GM23248 (cell line): ENCODE measurements at places on chromosomes 12 and 14. TPM values are rescaled to one million over a fixed set of nuclear protein-coding genes. Genes with fewer than 3 reads are reported as not detected.

- DNase-seq = peak; percentile 33
Measured at GRCh38 chr12:68106160-68106559, 53.4 kb downstream of the IFNG start.

DNA sequence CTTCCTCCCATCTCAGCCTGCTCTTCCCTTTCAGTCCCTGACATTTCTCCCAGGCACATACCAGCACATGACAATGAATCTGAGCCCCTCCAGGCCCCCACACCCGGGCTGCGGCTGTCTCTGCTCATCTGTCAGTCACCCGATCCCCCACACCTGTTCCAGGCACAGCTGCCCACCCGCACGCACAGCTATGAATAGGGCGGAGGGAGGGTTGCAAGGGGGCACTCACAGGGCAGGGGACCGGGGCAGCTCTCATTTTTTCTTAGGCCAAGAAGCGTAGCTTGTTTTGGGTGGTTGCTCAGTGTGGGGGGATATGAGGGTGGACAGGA is 43.7 kb upstream of the TSPAN9 start:
- DNase-seq = no peak

GRCh38 chr12:26451763-26452162 is 256.4 kb downstream of the SSPN start:
- no peak for DNase-seq

DNA sequence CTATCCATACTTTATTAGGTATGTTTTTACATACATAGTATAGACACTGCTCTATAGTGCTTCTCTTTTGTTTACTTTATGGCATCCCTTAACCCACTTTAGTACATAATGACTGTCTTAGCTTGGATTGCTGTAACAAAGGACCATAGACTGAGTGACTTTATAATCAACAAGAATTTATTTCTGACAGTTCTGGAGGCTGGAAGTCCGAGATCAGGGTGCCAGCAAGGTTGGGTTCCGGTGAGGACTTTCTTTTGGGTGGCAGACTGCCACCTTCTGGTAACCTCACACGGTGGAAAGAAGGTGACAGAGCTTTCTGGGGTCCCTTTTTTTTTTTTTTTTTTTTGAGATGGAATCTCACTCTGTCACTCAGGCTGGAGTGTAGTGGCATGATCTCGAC is 48.6 kb upstream of the PPM1H start:
- no peak for DNase-seq

GZMB gene
- polyA plus RNA-seq = not detected in 2 replicates

DNA sequence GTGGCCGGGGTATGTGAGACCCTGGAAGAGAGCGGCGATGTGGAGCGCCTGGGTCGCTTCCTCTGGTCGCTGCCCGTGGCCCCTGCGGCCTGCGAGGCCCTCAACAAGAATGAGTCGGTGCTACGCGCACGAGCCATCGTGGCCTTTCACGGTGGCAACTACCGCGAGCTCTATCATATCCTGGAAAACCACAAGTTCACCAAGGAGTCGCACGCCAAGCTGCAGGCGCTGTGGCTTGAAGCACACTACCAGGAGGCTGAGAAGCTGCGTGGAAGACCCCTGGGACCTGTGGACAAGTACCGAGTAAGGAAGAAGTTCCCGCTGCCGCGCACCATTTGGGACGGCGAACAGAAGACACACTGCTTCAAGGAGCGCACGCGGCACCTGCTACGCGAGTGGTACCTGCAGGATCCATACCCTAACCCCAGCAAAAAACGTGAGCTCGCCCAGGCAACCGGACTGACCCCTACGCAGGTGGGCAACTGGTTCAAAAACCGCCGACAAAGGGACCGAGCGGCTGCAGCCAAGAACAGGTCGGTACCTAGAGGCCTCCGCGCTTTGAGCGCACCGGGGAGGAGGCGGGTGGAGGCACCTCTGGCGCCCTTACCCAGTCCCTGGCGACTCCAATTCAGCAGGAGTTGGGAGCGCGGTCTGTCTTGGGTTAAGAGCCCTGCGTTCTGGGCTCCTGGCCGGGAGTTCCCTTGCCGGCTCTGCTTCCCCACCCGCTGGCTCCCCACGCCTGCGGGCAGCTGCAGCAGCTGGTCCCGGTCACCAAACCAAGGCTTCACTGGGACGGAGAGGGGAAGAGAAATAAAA is 700 bp downstream of the SIX6 start:
- no peak for DNase-seq

LMNTD1 gene
- polyA plus RNA-seq = 0.39 and 0.58 TPM in 2 replicates

- no peak for DNase-seq
Measured at GRCh38 chr12:62808166-62808879, 126.6 kb downstream of the PPM1H start.

- no peak for DNase-seq
Measured at GRCh38 chr14:52086711-52087110, 17.9 kb upstream of the NID2 start.

ACSM4 gene
- polyA plus RNA-seq = not detected in 2 replicates

- no peak for DNase-seq
Measured at GRCh38 chr12:104752016-104752415, 206.1 kb downstream of the SLC41A2 start.

RD3L gene
- not detected in 2 replicates for polyA plus RNA-seq

GRCh38 chr12:38880288-38880687 is 25.1 kb downstream of the CPNE8 start:
- no peak for DNase-seq

DNA sequence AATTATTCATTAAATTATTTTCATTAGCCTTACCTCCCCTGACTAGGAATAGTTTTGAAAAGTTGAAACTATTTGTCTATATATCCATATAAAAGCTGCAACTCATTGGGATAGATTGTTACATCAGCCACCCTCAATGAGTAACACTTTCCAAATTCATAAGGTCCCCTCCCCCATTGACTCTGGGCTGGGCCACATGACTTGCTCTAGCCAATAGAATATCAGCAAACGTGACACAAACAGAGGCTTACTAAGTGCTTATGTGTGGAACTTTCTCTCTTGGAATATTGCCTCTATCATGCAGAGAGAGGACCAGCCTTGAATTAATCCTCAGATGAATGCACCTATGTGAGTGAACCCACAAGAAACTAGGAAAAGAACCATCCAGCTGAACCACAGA is 213.7 kb downstream of the CCDC59 start:
- DNase-seq = peak; percentile 3

MYF5 gene
- polyA plus RNA-seq = not detected in 2 replicates

GRCh38 chr12:19245106-19245505 is 115.6 kb downstream of the PLEKHA5 start:
- DNase-seq = no peak

PPFIA2 gene
- polyA plus RNA-seq = not detected in 2 replicates

DNA sequence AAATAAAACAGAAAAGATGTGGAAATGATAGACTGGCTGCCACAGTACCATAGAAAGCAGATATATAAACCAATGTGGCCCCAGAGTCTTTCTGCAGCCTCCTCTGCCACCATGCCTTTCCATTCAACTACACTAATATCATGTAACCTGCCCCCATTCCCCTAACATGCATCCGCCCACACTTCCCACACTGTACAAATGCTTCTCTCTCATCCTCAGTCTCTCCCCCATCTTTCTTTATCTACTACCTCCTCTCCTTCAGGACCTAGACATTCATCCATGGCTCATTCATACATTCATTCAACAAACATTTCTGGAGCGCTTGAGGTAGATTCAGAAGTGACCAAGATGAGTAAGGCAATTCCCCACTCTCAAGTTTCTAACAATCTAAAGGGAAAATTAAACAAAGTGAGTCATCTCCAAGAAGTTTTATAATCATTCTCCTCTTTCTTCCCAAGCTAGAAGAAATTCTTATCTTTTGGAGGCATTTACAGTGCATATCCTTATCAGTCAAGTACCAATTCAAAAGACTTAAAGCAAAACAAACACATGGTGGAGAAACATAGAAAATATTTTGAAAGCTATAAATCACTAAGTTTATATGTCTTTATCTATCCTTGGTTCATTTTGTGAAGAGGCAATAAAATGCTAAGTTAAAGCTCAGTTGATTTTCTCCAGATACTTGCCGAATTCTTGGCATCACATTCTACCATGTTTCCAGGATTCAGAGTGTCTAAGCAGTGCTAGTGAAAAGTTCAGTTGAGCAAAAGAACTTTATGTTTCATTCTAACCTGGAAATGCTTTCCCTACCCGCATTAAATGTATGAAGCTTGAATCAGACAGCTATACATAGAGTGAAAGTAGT is 70.5 kb upstream of the FRMD6 start:
- peak; percentile 90 for DNase-seq

DNA sequence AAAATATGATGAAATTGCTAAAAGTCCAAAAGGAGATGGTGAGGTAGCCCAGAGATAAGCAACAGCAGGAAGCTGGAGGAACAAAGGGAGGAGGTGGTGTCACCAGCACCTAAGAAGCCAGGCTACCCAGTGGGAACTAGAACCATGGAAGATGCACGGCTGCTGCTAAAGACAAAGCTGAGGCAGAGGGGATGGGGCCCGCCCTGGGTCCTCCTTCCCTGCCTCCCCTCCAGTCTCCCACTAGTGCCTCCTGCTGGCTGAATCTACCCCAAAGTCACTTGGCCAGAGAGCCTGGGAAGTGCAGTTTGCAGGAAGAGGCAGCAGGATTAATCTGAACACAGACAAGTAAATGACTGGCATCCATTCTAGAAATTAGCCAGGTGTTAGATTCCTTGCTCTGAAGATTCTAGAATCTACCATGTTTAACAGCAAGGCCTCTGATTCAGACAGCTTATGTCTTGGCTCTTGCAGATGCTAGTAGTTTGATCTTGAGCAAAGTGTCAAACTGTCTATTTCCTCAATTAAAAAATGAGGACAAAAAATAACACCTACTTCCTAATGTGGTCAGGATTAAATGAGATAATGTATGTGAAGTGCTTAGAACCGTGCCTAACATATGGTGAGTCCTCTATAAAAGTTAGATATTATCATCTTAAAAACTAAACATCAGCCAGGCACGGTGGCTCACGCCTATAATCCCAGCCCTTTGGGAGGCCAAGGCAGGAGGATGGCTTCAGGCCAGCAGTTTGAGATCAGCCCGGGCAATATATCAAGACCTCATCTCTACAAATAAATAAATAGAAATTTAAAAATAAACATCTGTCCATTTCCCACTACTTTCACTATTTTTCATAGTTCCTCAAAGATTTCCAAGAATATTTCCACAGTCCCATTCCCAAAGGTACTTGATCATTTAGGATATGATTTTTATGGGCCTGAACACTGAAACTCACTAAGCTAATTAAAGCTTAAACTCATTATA is 5.8 kb upstream of the LRP10 start:
- no peak for DNase-seq

GRCh38 chr12:1277905-1278304 is 286.9 kb downstream of the ERC1 start:
- DNase-seq = no peak

DNA sequence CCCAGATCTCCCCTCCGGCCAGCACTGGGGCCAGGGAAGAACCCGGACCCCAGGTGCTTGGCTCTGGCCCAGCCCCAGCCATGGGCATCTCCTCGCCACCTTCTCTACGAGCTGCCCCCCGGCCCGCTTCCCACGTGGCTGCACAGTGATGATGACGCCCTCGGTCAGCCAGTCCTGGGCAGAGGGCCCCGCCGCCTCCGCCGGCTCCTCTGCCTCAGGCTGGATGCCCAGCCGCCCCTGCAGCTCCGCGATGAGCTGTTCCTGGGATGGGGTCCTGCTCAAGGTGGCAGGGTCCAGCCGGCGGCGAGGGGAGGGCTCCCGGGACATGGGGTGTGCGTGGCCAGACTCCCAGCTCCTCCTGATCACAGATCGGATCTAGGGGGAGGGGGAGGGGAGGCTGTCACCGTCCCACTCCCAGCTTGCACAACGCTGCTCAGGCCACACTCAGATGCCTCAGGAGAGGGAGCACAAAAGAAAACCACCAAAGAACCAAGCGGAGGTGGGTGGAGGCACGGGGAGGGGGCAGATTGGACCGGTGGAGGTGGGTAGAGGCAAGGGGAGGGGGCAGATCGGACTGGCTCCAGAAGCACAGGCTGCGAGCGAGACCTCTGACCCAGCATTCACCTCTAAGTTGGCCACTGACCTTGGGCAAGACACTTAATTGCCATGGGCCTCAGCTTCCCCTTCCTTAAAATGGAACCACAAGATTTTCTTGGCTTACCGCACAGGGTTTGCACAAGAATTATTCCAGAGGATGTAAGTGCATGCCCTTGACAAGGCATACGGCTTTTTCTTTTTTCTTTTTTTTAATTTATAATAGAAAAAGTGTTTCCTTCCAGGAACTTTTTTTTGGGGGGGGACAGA is 16.1 kb upstream of the RPLP0 start:
- DNase-seq = no peak

DNA sequence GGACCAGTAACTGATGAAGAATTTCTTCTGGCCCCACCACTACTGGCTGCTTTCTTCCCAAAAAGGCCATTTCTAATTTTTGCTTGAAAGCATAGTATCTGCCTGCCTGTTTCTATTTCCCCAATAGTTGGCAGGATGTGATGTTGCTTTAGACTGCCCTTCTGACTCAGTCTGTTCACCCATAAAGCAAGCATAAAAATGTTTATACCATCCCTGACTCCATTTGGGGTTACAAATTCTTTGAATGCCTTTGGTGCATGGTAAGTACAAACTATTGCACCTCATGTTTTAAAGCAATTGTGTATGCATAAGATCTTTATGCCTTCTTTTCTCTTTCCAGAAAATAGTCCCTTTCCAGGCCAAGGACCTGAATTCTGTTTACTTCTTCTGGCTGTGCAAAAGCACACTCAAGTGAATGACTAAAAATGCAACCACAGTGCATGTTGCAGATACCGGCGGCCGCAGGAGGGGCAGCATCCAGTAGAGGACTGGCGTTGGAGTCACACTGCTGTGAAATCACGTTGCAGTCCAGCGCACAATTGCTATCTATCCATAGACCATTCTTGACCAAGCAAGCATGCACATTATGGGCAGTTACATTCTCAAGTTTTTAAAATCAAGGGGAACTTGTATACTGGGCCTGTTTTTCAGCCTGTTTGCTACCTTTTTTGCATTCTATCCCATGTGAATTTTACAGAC is 82.4 kb downstream of the SLC5A8 start:
- peak; percentile 75 for DNase-seq

DNA sequence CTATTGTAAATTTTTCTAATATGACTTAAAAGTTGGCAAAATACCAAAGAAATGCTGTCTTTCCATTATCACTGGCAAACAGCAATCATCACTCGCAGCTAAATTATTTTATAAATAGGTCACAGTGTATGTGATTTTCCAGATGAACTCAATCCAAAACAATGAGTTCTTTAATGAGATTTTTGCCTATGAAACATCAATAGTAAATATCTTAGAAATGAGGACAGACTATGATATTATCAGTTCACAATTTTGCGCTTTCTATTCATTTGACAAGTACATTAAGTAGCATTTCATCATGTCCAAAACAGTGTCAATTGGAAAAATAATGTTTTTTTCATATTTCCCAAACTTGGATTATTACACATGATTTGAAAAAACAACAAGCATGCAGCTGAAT is 65.7 kb downstream of the PIK3C2G start:
- DNase-seq = no peak

GRCh38 chr12:27627123-27627852 is 69.0 kb upstream of the REP15 start:
- peak; percentile 94 for DNase-seq
